ENCODE measurements at places on chromosomes 3 and 15.
A peak's percentile ranks its signal among the peaks of the same experiment; 100 is the strongest.

- no peak for DNase-seq
Measured at GRCh38 chr3:173624086-173624485, 226.5 kb downstream of the NLGN1 start.

- peak; percentile 43 for DNase-seq
Measured at GRCh38 chr15:44710236-44711095, 657 bp downstream of the PATL2 start.

DNA sequence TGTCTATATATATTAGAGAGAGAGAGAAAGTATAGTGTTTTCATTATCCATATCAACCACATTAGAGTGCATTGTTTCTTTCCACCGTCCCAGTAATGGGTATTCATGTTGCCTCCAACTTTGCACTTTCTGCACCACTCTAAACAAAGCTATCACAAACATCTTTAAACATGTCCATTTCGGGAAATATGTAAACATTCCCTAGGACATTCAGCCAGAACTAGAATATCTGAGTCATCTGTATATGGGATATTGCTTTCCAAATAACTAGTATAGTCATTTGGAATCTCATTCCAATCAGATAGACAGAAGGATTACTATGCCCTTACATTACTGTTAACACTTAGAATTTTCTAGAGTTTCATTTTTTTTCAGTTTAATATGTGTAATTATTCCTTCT, 914.9 kb upstream of the EPHA6 start:
- DNase-seq: no peak

- no peak for DNase-seq
Measured at GRCh38 chr3:57738391-57738790, 17.7 kb upstream of the SLMAP start.

- no peak for DNase-seq
Measured at GRCh38 chr15:92123962-92124656, 269.6 kb upstream of the ST8SIA2 start.

- DNase-seq: no peak
Measured at GRCh38 chr3:182596676-182597410, 196.5 kb upstream of the ATP11B start.

DNA sequence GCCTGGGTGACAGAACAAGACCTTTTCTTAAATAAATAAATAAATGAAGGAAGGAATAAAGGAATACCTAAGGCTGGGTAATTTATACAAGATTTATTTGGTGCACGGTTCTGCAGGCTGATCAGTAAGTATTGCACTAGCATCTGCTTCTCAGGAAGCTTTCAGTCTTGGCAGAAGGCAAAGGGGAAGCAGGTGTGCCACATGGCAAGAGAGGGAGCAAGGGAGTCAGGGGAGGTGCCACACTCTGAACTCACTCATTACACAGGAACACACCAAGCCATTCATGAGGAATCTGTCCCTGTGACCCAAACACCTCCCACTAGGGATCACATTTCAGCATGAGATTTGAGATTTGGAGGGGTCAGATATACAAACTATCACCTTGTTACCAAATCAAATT, 56.4 kb downstream of the PRKCI start:
- no peak for DNase-seq

- no peak for DNase-seq
Measured at GRCh38 chr15:66875588-66876420, 173.8 kb downstream of the SMAD6 start.

DNA sequence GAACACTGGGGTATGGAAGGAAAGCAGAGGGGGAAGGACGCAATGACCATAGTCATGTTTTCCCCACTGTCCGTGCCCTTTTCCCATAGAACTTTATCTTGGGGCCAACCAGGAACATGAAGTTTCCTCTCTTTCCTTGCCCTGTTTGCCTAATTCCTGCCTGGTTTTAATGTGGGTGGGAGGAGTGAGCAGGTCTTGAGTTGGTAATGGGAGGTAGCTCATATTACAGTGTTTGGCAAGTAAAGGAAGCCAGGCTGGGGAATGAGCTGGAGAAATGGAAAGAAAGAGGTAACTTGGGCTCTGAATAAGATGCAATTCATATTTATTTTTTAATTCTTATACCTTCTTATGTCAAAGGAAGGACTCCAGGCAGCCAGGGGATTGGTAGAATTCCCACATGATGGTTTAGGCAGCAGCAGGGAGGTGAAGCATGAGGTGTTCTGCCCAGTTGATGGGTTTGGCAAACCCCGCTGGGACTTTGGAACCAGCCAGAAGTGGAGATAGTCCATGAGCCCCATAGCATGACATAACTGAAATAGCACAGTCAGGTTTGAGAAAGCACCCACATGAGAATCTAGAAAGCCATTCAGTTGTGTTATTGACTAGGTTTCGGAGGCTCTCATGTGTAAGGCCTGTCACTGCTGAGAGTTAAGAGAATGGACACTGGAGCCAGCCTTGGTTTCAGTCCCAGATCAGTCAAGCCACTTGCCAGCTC, 60.0 kb downstream of the CCK start:
- no peak for DNase-seq

DNA sequence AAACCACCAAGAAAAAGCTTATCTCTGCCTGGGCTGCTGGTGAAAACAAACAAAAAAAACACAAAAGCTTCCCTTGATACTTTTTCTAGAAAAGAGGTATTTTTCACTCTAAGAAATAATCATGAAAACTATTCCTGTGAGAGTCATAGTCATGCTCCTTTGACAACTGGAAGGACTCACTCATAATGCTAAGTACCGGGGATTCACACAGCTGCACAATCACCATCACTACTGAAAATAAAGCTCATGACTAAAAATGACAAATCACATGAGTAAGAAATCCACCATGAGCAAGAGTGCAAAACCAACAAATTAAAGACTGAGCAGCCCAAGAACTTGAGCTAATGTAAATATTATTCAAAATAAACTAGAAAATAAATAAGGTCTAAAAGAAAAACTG, 10.6 kb upstream of the POU1F1 start:
- DNase-seq: no peak

DNA sequence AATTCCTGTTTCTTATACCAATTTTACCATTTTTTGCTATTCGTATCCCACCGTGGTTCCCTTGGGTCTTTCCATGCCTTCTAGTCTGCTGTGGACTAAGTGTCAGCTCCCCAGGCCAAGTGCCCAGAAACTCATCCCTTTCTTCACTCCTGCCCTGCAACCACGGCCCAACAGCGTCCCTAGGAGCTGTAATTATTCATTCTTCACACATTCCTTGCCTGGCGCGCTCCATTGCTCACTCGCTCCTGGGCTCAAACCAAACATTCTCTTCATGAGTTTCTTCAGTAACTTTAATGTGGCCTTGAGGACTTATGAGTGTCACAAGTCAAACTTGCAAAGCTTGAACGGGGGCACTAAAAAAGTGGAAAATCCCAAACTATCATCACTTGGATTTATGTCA, 15.7 kb downstream of the GABRB3 start:
- no peak for DNase-seq

GRCh38 chr3:66449411-66449974, 51.3 kb downstream of the LRIG1 start:
- no peak for DNase-seq

DNA sequence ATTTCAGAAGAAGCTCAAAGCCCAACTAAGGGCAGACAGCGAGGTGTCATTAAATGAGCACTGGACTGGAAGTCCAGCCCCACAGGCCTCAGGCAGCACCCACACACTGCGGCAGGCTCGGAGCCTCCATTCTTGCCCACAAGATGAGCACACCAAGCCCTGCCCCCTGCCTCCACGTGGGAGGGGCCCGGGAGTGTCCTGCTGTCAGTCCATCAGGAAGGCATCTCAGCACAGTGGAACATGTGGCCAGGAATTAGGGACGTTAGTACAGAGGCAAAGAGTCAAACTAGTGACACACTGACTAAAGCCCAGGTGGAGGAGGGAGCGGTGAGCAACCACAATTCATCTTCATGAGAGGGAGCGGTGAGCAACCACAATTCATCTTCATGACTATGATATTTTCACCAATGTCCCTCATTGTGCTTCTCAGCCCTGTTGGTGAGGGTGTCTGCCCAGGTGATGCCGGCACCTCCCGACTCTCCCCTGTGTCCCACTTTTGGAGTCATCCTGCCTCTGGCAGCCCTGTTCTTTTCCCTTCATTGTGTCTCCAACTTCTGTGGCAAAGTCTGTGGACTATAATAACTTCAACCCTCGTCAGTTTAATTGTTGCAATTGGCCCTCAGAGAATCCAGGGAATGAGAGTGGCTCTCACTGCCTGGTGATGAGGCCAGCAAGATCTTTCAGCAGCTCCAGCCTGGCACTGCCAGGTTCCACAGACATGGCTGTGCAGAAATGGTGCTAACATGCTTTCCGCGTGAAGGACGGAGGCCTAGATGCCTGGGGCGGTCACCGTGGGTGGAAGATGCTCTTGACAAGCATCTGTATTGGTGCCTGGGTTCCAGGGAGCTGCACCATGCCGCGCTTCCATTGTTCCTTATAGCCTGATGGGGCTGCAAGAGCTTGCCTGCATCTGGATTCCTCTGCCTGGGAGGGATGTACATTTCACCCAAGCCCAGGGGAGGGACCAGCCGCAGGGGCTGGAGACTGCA, 23.1 kb upstream of the SKOR1 start:
- no peak for DNase-seq

- no peak for DNase-seq
Measured at GRCh38 chr15:31228980-31229826, 97.4 kb upstream of the KLF13 start.

DNA sequence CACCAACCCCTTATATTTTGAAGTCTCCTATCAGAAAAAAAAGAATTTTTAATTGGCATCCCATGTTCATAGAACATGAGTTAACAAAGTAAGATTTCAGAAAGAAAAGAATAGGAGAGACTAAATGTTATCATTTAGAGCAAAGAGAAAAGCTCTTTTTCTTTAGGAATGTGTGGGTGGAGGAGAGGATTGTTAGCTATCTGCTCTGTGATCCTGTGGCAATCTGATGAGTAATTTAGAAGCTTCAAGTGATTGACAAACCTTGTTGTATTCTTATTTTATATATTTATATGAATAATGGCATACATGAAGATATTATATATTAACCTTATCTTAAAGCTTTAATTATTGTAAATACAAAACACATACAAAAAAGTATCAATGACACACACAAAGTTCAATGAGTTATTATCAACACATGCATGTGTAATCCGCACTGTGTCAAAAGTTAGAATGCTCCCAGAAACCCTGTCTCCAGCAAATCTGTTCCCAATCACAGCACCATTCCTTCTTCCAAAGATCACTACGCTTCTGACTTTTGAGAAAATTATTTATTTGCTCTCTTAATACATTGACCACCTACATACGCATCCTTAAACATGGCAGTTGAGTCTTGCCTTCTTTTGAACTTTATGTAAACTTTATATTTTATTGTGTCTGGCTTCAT, 907.4 kb downstream of the MCTP2 start:
- no peak for DNase-seq

DNA sequence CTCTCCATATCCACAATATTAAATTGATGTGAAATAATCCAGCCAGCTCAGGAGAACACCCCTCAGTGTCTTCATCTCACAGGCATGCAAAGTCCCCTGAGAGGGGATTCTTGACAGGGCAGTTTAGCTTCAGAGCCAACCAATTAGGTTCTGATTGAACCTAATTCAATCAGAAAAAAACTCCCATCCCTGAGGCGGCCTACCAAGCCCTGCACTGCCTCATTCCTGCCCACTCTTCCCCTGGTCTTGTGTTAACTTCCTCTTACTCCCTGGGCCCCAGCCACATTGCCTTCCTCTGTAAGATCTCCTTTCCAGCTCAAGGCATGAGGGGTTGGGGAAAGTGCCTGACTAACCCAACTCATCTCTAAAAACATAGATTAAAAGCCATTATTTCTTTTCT, 46.1 kb downstream of the FRMD4B start:
- no peak for DNase-seq

DNA sequence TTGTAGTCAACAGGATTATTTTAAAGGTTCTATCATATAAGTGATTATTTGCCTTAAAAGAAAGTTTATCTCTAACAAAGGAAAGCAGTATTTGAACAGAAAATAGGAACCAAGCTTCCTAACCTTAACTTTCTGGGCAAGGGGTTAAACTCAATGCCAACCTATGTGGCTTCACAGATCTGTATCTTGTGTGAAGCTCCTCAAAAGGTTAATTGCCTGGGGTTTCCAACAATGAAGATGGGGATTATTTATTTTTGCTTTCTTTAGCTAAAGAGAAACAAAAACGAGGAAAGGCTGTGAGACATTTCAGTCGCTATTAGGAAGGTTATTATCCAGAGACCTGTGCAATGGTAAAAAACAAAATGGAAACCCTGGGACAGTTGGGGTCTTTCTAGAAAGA, 1.1 kb upstream of the WDR82 start:
- no peak for DNase-seq

GRCh38 chr3:12780751-12781150, 15.7 kb upstream of the CAND2 start:
- no peak for DNase-seq

GRCh38 chr3:31219131-31219843, 313.4 kb upstream of the STT3B start:
- no peak for DNase-seq

- no peak for DNase-seq
Measured at GRCh38 chr3:112074006-112074405, 12.2 kb upstream of the C3orf52 start.

- no peak for DNase-seq
Measured at GRCh38 chr3:100225883-100226282, 34.9 kb upstream of the TBC1D23 start.

GRCh38 chr15:57784081-57784511, 77.6 kb downstream of the POLR2M start:
- DNase-seq: no peak

GRCh38 chr3:111796566-111796965, 62.5 kb upstream of the PHLDB2 start:
- no peak for DNase-seq

- no peak for DNase-seq
Measured at GRCh38 chr15:82903511-82903910, 49.0 kb downstream of the HOMER2 start.

DNA sequence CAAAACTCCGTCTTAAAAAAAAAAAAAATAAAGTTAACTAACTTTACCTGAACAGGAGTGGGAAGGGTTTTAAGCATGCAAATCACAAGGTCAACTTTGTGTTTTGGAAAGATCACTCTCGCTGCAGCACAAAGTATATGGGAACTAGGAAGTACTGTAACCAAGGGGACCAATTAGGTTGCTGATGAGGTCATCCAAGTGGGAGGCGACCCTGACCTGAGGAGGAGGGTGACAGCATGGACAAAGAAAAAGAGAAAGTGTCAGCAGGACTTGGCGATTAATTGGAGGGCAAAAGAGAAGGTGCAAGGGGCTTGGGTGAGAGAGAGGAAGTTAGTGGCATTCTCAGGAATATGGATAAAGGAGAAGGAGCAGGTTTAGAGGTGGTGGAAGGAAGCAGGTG, 89.5 kb upstream of the ZBED2 start:
- no peak for DNase-seq

GRCh38 chr15:70264738-70265465, 167.2 kb upstream of the TLE3 start:
- DNase-seq: no peak

DNA sequence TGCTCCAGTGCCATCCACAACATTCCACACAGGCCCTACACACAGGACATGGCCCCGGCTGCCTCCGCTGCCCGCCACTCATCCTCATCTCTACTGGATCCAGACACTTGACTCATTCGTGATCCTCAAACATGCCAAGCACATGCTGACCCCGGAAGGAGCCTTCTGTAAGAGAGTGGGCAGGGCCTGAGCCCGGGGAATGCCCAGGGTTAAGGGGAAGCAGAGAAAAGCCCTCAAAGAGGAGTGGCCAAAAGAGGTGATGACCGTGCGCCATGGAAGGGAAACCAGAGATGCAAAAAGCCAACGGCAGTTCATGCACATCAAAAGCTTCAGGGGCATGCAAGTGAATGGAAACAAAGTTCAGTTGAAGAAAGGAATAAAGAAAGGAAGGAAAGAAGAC, 46.1 kb downstream of the RFTN1 start:
- peak; percentile 60 for DNase-seq

- DNase-seq: no peak
Measured at GRCh38 chr3:188782613-188783124, 389.1 kb upstream of the TPRG1 start.
